ENCODE measurements at places on chromosomes 4 and X.

DNA sequence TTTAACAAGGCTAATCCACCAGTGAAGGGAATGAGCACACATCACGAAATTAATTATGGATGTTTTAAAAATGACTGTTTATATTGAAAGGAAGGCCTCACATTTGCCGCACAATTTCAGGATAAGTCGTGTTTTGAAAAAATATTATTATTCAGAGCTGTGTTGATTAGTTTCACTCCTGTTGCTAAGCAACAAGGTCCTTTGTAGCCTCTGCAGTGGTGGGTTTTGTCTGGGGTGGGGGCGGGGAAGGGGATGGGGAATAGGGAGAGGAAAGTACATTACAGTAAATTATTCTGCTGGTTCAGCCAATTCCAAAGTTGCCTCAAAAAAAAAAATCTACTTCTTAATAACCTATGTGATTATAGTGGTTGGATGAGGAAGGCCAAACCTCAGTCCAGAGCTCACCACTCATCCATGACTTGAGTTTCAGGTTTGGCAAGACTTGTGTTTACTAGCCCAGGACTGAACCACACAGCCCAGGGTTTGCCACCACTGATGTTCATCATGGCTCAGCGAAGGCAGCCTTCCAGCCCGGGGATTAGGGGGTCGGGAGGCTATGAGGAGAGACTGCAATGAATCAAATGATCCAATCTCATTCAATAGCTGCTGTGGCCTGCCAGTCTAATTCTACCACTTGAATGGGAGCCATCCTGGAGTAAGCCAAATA is 162.5 kb upstream of the ATP6AP2 start:
- no peak for DNase-seq

DNA sequence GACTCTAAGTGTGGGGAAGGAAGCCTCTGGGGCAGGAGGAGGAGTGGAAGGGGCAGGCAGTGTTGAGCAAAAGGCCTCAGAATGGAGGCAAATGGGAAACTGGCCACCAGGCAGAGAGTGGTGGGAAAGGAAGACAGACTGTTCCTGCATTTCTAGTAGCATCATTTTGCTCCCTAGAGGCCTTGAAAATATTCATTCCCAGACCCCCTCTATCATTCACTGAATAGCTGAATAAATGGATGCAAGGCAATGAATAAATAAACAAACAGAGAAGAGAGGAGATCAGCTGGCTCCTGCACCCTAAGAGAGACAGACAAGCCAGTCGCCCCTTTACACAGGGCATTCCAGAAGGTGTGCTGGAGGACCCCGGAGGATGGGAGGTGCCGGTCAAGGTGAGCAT is 511.9 kb downstream of the BCOR start:
- DNase-seq: no peak

GRCh38 chr4:189843413-189844009 is 97.2 kb upstream of the FRG1 start:
- no peak for DNase-seq

GRCh38 chrX:103467887-103468286 is 51.4 kb downstream of the RAB40A start:
- DNase-seq: no peak

GRCh38 chr4:138226351-138226750 is 15.8 kb downstream of the SLC7A11 start:
- DNase-seq: no peak

GRCh38 chr4:157775971-157776370 is 396.9 kb downstream of the GASK1B start:
- no peak for DNase-seq

DNA sequence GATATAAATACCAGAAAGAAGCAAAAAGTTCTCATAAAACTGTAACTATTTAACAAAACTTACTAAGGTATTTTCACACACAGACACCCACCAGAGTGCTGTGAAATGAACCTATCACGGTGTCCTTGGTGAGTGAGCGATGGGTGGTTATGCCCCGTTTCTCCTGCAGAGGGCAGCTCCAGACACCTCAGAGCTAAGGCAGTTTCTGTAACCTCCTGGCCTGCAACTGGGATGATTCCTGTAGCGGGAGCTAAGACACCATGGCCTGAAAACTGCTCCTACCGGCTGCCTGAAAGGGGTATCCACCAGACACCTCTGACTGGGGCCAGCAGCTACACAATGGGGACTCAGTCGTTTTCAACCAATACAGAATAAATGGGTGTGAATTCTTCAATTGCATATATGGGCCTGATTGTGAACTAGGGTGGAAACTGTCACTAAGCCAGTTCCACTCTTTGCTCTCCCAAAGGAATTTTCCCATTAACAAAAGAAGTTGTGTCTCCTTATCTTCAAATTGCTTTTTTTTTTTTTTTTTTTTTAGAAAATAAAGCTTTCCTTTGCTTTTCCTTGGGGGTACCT is 2375.8 kb upstream of the TENM3 start:
- DNase-seq: no peak

DNA sequence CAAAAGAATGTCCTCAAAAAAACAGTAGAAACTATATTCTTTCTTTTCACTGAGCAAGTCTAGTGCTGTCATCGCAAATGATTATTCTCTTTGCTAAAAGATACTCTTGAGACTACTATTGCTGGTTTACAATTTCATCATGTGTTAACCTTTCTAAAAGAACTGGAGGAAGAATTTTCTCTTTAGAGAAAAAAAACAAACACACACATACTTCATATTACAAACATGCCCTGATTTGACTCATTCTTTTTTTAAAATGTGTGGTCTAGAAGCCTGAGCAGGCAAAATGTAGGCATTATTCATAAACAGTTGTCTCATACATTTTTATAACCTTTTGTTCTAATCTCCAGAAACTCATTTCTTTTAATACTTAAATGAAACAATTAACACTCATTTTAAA is 60.6 kb upstream of the FAT4 start:
- no peak for DNase-seq

DNA sequence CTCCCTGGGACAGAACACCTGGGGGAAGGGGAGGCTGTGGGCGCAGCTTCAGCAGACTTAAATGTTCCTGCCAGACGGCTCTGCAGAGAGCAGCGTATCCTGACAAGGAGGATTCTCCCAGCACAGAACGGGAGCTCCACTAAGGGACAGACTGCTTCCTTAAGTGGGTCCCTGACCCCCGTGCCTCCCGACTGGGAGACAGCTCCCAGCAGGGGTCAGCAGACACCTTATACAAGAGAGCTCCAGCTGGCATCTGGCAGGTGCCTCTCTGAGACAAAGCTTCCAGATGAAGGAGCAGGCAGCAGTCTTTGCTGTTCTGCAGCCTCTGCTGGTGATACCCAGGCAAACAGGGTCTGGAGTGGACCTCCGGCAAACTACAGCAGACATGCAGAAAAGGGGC is 44.5 kb upstream of the FAAH2 start:
- DNase-seq: no peak

DNA sequence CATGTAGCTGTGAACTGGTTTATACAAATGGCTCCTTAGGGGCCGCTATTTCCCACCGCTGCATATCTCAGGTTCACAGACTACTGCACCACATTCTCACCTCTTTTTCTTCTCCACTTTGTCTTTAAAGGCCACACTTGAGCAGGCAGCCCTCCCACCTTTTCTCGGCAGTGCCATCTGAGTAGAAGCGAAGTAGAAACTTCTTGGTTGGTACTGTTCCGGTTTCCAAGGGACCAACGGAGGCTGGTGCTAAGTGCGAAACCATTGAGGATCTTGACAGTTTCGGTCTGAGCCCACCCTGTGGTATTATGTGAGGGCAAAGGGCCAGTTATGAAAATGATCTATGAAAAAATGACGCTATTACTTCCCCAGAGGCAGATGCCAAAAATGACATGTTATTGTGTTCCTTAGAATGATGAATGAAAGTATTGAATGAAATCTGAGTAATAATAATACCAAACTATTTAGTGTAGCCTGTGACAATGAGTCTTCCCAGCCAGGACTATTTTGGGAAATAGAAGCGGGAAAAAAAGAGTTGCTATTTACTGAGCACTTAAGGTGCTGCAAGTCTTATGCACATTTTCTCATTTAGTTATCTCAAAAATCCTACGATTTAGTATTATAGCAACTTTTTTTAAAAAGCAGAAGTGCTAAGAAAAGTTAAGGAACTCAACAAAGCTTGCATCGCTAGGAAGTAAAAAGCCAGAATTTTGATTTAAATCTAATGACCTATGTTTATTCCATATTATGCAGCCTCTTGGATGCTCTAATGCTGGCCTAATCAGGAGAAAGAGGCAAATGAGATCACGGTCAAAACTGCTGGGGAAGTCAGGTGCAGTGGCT is 29.6 kb upstream of the CHRNA9 start:
- no peak for DNase-seq

DNA sequence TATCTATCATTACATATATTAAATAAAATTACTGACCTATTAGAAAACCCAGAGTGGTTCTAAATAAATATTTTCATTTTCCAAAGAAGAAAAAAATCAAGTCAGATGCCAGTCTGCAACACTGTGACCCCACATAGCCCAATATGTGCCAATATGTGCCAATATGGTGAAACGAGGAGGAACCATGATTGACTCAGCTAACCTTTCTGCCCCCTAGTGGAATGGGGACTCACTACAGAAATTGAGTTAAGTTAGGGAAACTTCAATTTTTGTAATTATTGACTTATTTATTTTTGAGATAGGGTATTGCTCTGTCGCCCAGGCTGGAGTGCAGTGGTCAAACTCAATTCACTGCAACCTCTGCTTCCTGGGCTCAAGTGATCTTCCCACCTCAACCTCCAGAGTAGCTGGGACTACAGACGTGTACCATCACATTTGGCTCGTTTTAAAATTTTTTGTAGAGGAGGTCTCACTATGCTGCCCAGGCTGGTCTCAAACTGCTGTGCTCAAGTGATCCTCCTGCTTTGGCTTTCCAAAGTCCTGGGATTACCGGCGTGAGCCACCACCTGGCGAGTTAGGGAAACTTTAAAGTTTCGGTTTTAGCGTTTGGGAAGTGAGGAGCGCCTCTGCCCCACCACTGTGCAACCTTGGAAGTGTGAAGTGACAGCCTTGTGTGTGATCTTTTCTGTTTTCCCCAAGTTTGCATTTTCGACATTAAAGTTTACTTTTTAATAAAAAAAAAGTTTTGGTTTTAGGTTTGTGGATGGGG is 116.8 kb upstream of the SHISA3 start:
- no peak for DNase-seq

DNA sequence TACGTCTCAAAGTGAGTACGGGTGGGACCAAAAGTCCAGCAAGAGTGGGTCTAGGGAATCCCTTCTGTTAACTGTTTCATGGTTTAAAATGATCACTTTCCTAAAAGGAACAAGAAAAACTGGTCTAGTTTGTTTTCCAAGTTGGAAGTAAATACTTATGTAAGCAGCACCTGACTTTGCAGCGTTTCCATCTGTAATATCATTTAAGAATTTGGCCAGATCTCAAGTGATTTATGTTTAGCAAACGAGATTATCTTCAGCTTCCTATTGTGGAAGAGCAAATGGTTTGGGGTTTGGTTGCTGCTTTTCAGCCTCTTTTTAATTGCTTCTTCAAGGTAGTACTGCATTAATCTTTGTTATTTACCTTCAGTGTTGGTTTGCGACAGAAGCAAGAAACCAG is 50.4 kb downstream of the FHIP1A start:
- no peak for DNase-seq

GRCh38 chr4:157838366-157838765 is 334.5 kb downstream of the GASK1B start:
- DNase-seq: no peak
